Bone marrow (tissue), 2 donors: ENCODE measurements at places on chromosomes 4 and X.

DNA sequence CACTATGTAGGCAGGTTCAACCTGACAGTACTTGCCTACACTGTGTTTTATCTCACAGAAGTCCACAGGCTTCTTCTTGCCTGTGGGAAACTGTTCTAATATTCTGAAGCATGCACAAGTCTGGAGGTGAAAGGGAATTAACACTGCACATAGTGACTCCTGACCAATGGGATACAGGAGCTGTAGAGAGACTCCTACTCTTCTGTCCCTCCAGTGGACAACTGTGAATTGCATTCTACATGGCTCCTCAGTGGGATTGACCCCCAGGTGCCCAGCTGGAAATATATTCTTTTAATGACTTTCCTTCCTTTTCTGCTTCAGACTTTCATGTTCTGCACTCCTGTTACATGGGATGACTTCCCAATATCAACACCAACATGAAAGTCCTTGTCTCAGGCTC, 8.2 kb upstream of the YIPF6 start:
- no peak for DNase-seq

DNA sequence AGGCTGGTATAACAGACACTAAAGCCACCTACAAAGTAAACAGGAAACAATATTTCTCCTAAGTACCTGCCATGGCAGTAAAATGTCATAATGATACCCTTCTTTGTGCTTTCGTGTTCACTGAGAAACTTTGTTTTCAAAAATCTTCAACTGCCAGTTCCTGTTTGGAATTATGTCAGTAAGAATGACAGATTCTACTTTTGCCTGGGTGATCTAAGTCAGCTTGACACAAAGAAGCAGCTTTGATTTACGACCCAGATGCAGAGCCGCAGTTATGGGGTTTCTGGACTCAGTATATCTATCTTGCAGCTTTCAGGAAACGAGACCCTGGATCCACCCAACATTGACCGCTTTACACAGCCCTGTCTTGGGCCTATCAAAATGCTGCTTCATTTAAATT, 71.2 kb downstream of the SNX25 start:
- peak; percentile 74 for DNase-seq

- no peak for DNase-seq
Measured at GRCh38 chr4:89242216-89242615, 65.4 kb downstream of the GPRIN3 start.

GRCh38 chrX:42443267-42443666, 334.7 kb downstream of the PPP1R2C start:
- no peak for DNase-seq

GRCh38 chr4:119087121-119087520, 48.5 kb upstream of the MYOZ2 start:
- DNase-seq: no peak

GRCh38 chr4:11704186-11704830, 275.6 kb upstream of the HS3ST1 start:
- no peak for DNase-seq

GRCh38 chr4:4202510-4202909, 24.2 kb downstream of the OTOP1 start:
- DNase-seq: no peak

- DNase-seq: no peak
Measured at GRCh38 chrX:132744470-132744869, 214.0 kb downstream of the HS6ST2 start.

DNA sequence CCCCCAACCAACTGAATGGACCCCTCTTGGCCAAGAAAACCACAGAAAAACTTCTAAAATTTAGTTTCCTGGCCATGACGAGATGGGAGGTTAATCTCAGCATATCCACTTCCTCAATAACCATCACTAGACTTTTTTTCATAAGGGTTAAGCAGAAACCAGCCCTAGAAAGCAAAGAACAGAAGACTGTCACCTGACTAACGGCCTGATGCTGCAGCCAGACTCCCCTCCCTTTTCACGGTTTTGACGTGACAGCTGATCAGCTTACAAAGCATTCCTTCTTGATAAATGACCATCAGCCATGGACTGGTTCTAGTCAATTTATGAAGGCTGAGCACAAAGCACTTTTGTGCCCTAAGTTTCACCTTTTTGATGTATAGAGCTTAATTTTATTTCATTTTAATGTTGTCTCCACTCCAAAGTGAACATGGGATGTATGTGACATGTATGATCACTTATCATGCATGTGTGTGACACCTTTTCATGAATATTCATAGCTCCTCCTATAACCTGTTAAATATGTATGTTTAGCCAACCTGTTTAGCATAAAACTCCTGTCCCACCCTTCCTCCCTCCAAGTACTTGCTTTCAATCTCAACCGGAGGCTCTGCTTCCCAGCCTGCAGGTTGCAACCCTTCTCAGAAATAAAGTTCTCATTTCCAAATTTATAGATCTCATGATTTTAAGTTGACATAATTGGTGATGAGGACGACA, 56.3 kb downstream of the SERTM2 start:
- DNase-seq: no peak

GRCh38 chr4:122894827-122895226, 27.6 kb downstream of the NUDT6 start:
- DNase-seq: no peak

- DNase-seq: no peak
Measured at GRCh38 chrX:19799319-19800182, 87.8 kb downstream of the SH3KBP1 start.

DNA sequence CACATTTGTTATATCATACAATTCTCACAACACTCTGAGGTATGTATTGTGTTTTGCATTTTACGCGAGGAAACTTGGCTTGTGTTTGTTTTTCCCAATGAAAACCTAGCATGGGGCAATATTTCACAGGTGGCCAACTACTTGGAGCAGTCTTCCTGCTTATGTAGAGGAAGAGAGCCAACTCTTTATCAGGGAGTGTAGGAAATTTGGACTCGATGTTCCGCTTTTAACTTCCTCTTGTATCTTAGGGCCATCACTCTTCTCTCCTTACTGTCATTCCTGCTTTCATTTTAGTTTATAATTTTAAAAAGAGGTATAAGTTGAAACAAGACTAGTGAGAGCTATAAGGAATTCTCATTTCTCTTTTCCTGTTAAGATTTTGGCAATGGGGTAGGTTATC, 107.7 kb upstream of the RPS6KA3 start:
- no peak for DNase-seq

- DNase-seq: no peak
Measured at GRCh38 chr4:155400893-155401292, 24.1 kb upstream of the MAP9 start.

GRCh38 chr4:72394012-72394663, 174.9 kb downstream of the ADAMTS3 start:
- DNase-seq: no peak

GRCh38 chrX:149909324-149910177, 19.8 kb upstream of the HSFX4 start:
- DNase-seq: no peak

DNA sequence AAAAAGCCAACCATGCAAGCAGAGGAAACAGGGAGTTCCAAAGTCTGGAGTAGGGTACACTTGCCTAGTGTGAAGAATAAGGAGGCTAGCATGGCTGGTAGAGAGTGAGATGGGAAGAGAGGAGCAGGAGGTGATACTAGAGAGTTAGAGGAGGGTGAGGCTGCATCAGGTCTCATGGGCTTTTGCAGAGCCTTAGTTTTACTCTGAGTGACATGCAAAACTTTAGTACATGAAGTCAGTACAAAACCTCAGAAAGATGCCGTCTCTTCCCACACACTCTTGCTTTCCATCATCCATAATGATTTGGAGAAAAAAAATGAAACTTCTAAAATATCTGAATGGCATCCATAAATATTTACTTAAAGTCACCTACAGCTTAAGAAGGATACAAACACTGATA, 5.0 kb downstream of the OPRPN start:
- DNase-seq: no peak

- DNase-seq: peak; percentile 24
Measured at GRCh38 chr4:70559211-70559830, 32.7 kb upstream of the AMBN start.

DNA sequence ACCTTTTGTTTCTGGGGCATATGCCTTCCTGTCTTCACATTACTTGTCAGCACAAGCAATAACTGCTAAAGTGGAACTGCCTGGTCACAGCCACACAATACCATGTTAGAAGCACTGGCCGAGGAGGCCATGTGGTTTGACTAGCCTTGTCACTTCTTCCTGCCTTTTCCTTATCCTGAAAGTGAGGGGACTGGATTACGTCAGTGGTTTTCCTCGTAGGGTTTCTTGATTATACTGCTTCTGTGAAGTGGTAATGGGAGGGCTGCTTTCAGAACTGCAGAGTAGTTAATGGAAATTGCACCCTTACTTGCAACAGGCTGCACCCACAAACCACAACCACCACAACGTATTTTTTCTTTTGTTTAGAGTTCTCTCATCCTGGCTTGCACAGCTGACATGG, 26.6 kb downstream of the ZRSR2 start:
- no peak for DNase-seq

GRCh38 chr4:155629183-155629825, 37.3 kb upstream of the GUCY1A1 start:
- peak; percentile 59 for DNase-seq

- no peak for DNase-seq
Measured at GRCh38 chr4:1033840-1034551, 22.6 kb downstream of the FGFRL1 start.

DNA sequence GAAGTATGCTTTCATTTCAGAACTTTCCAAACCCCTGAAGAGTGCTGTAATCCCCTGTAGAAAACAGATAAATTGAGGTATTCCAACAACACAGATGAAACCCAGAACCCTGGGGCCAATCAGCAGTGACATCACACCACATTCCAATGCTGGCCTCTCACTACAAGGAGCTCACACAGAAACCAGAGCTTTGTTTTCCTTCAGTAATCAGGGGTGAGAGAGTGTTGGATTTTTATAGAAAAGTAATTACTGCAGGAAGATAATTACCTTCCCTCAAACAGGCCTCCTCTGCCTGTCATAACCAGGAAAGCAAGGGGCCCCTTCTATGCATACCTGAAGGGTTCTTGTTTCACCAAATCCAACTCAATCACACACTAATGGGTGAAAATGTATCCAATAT, 246.2 kb downstream of the SCFD2 start:
- DNase-seq: no peak

DNA sequence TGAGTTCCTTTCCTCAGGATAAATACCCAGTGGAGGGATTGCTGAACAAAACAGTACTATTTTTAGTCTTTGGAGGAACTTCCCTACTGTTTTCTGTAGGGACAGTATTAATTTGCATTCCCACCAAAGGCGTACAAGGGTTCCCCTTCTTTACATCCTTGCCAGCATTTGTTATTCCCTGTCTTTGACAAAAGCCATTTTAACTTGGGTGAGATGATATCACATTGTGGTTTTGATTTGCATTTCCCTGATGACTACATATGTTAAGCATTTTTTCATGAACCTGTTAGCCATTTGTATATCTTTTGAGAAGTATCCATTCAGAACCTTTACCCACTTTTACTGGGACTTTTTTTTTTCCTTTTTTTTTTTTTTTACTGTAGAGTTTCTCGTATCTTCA, 126.2 kb upstream of the ANXA10 start:
- DNase-seq: no peak

- no peak for DNase-seq
Measured at GRCh38 chr4:149055624-149056023, 613.4 kb upstream of the NR3C2 start.

- no peak for DNase-seq
Measured at GRCh38 chr4:6987588-6987961, 55.6 kb upstream of the TADA2B start.

DNA sequence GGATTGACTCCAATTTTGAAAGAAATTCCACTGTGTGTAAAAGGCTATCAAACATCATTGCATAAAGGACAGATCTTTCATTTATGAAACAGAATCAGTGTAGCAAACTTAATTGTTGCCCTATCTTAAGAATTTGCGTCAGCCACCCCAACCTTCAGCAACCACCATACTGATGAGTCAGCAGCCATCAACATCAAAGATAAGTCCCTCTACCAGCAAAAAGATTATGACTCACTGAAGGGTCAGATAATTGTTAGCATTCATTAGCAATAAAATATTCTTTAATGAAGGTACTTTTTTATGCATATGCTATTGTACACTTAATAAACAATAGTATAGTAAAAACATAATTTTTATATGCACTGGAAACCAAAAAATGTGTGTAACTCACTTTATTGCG, 15.8 kb upstream of the GRSF1 start:
- no peak for DNase-seq

DNA sequence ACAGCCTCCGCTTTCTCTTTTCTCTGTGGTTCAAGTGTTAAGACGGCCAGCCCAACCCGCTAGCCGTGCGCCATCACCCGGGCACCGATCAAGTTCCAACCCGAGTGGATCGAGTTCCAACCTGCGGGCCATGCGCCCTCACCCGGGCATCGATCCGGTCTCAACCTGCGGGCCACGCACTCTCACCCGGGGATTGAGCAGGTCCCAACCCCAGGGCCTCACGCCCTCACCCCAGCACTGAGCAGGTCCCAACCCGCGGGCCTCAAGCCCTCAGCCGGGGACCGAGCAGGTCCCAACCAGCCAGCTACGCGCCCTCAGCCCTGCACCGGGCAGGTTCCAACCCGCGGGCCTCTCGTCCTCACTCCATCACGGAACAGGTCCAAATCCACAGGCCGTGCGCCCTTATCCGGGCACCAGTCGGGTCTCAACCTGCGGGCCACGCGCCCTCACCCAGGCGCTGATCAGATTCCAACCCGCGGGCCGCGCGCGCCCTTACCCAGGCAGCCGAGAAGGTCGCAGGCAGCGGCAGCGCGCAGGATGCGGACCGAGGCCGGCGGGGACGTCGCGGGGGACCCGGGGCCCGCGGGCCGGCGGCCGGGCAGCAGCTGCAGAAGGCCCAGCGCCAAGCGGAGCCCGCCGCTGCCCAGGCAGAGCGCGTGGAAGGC, 443 bp downstream of the GPR143 start:
- no peak for DNase-seq

GRCh38 chrX:116378961-116379360, 57.4 kb upstream of the SLC6A14 start:
- no peak for DNase-seq

DNA sequence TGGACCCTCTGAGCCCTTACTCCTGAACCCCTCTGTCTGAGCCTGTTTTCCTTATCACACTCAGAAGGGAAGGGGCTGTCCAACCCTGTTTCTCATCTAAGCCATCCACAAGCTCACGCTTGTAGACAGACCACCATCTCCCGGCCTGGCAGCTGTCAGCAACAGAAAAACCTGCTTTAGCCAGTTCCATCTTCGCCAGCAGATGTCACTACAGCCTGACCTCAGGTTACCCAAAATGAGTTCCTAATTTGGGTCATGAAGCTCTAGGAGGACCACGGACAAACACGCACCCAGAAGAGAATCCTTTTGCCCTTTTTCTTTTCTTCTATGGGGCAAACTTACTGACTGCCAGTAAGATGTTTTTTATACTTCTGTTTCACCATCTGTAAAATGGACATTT, 445.4 kb downstream of the BCOR start:
- DNase-seq: no peak

GRCh38 chrX:19195243-19195610, 73.0 kb upstream of the ADGRG2 start:
- no peak for DNase-seq
